Thoracic aorta (tissue), 2 donors: ENCODE measurements at places on chromosomes 5 and 9. TPM values are rescaled to one million over a fixed set of nuclear protein-coding genes. Genes with fewer than 3 reads are reported as not detected.

REEP2 gene
- 11.5 TPM for total RNA-seq

CCL27 gene
- total RNA-seq: not detected

- no peak for DNase-seq
These were observed 140.0 kb upstream of the CDKN2B start for GRCh38 chr9:22148876-22149637.

GRCh38 chr9:134007150-134007549 lies 15.0 kb upstream of the VAV2 start:
- DNase-seq: no peak

DNA sequence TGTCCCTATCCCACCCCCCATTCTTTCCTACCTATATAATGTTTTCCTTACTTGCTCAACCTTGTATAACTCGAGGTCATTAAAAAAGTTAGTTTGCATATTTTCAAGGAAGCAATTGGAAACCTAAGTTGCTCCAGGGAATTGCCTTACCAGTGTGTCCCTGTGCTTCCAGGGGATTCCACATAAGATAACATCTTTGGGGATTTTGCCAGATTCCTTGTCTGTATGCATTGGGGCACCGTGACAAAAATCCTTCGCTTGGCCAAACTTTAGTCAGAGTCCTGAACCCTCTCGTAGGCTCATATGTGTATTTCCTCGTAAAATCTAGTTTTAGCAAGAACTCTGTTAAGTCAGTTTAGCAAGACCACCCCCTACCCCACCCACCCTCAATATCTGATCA lies 14.7 kb upstream of the OSMR start:
- DNase-seq: no peak

DNA sequence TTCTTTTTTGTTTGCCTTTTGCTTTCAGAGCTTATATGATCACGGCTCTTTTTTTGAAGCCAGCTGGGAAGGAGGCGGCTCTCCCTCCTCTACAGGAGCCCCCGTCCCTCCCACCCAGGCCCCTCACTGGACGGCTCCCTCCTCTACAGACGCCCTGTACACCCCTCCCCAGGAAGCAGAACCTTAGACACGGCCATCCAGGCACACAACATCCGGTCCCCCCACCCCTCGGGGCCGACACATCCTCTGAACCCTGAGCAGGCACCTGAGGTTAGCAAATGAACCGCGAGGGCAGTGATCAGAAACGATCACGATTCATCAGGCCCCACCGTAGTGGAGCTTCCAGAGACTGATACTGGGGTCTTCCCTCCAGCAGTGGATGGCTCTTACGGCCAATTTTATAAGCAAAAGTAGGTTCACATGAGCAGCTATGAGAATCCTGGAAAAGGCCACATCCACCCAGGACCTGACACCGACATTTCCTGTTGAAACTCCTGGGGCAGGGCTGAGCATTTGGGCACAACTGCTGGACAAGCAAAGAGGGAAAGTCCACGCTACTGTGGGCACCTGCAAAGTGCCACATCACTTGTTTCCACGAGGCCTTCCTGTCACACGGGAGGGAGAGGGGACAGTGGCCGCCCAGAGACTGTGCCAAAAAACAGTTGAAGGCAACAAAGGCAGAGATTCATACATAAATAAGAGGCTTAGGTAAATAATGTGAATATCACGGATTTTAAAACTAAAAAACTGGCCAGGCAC lies 78.9 kb downstream of the SEMA4D start:
- no peak for DNase-seq

DNA sequence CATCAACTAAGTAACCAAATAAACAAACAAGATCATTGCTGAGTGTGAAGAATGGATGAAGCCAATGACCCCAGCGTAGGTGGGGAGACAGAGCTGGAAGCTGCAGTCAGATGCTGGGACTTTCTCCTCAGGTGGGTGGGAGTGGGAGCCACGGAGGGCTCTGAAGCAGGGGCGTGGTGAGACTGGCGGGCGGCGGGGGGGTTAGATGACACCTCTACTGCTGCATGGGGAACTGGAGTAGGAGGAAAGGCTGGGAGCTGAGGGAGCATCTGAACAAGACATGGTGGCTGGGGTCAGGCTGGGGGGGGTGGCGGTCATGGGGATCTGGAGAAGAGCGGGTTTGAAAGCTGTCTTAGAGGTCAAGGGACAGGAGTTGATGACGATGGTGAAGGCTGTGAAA lies 193.8 kb downstream of the C9orf50 start:
- DNase-seq: no peak
